ENCODE measurements at places on chromosomes 4 and X.

DNA sequence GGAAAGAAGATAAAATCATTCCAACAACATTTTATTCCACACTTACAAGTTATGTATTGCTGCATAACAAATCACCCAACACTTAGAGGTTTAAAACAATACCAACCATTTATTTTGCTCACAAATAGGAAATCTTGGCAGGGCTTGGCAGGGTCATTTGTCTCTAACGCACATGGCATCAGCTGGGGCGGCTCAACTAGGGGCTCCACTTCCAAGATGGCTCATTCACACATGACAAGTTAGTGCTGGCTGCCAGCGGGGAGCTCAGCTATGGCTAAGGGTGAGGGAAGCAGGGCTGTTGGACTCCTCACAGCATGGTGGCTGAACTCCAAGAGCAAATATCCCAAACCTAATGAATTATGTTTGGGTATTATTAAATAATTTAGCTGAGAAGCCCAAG lies 377.0 kb downstream of the ZNF674 start:
- no peak for DNase-seq

DNA sequence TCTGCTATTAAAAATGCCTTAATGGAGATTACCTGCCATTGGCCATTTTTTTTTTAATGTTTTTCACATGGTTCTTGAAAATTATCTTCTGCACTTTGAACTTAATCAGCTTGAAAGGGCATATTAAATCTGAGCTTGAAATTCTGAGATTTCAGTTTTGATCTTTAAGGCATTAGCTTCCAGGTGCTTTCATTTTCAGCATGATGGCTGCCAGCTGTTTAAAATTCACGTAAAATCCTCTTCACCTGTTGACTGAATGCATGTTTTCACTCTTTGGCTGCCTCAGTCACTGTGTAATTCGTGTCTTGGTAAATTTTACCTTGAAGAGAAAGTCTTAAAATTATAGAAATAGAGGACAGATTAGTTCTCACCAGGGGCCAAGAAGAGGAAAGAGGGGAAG lies 39.6 kb downstream of the SMAD1 start:
- DNase-seq, result no peak

- DNase-seq, result no peak
These were observed 5.1 kb downstream of the ANXA3 start for GRCh38 chr4:78556665-78557064.

GRCh38 chr4:15368856-15369255 lies 59.0 kb upstream of the C1QTNF7 start:
- DNase-seq, result no peak

- DNase-seq, result no peak
These were observed 337.6 kb downstream of the STIM2 start for GRCh38 chr4:27198246-27198645.

GRCh38 chr4:181948839-181949382 lies 294.3 kb upstream of the TENM3 start:
- no peak for DNase-seq

GRCh38 chr4:40199999-40200874 lies 3.4 kb downstream of the RHOH start:
- DNase-seq, result no peak

DNA sequence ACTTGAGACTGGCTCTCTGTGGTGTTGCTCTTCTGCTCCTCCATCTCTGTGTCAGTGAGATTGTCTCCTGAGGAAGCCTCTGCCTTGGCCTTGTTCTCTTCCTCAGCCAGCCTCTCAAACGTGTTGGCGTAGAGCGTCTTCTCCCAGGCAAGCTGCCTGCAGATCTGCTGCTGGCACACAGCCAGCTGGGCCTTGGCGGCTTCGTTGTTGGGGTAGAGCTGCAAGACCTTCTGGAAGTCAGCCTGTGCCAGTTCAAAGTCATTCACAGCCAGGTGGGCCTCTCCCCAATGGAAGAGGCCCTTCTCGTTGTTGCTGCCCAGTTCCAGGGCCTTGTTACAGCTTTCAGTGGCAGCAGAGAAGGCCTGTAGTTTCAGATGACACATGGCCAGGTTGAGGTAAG lies 159.1 kb downstream of the NDST3 start:
- no peak for DNase-seq

DNA sequence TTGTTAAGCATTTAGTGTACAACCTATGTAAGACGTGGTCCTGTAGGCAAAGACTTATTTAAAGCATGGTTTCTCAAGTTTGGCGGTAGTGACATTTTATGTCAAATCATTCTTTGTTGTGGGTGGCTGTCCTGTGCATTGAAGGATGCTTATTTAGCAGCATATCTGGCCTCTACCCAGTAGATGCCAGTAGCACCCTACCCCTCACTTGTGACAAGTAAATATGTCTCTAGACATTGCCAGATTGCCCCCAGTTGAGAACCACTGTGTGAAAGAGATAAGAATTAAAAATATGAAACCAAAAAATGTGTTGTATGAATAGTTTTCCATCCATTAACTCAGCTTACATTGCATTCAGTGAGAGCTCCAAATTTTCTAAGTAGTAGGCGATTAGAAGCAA lies 25.5 kb downstream of the MMAA start:
- DNase-seq, result no peak

- no peak for DNase-seq
These were observed 23.6 kb upstream of the GPR78 start for GRCh38 chr4:8556341-8557150.

DNA sequence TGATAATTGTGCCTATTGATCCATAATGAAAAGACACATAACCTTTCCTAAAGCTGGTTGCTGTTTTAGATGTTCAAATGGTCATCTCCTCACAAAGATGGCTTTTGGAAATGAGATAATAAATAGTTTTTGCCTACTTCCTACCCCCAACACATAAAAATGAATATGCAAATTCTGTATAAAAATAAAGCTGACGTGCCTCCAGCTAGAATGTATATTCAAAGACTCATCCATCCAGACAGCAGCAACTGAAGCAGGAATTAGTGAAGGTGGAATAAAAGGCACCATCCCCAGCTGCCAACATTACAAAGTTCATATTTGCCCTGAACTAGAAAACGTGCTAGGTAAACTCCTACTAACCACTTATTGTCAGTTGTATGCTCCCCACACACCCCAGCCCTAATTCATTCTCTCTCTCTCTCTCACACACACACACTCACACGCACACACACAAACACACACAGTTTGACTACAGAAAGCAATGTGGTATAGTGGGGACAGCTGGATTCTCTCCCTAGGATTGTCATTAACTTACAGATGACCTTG lies 53.6 kb downstream of the PCDH19 start:
- no peak for DNase-seq

Measured in posterior cingulate gyrus (tissue), 11 donors.